DMS79 (cell line): ENCODE measurements at places on chromosomes 13 and 19.

DNA sequence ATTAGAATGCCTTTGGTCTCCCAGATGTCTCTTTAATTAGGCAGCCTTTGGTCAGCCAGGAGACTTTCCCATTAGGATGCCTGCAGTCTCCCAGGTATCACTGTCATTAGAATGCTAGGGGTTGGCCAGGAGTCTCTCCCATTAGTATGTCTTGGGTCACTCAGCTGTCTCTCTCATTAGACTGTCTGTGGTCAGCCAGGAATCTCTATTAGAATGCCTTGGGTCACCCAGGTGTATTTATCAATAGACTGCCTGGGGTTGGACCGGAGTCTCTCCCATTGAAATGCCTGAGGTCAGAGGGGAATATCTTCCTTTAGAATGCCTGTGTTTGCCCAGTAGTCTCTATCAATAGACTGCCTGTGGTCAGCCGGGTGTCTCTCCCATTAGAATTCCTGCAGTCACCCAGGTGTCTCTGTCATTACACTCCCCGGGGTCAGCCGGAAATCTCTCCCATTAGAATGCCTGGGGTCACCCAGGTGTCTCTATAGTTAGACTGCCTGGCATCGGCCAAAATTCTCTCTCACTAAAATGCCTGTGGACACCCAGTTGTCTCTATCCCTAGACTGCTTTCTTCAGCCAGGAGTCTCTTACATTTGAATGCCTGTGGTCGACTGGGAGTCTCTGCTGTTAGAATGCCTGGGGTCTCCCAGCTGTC, 1460.3 kb downstream of the UQCRFS1 start:
- DNase-seq, result no peak

GRCh38 chr13:95317039-95317989, 16.1 kb upstream of the ABCC4 start:
- no peak for DNase-seq

GRCh38 chr19:54684527-54684926, 21.7 kb downstream of the LILRB4 start:
- no peak for DNase-seq

DNA sequence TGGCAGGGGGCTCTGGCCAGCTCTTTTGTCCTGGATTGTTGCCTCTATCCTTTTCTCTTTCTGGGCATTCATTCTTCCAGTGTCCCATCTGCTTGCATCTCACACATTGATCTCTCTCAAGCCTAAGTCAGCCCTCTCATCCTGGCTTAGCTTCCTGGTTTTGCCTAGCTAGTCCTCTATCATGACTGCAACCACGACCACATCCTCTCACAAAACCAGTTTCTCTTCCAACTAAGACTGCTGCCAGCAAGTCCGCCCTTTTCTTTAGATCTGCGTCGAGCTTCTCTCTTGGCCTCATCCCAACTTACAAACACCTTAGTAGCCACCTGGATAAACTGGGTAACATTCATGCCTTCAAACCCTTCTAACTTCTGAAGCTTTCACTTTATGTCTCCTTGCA, 212.2 kb upstream of the HTR2A start:
- DNase-seq, result no peak

DNA sequence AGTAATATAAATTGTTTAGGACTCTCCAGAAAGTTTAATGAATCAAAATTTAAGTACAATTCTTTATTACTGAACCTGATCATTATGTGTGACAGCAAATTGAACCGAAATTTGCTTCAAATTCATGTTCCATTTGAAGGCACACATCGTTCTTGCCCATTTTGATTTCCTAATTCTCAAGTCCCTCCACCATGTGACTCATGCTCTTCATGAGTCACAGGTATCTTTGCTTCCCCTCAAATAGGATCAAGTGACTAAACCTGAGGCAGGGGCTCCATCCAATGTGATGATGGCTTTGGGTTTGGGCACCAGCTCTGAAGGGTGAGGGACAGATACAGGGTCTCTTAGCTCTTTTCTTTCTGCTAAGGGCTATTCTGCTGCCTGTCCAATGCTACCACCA, 86.1 kb downstream of the THSD1 start:
- no peak for DNase-seq

- DNase-seq, result no peak
These were observed 5.3 kb downstream of the CARM1 start for GRCh38 chr19:10876459-10877240.
